ENCODE measurements at places on chromosomes 16 and 17.

GRCh38 chr16:49932946-49933345 lies 77.0 kb upstream of the ZNF423 start:
- peak; percentile 62 for DNase-seq

- no peak for DNase-seq
These were observed 41.4 kb downstream of the AP1G1 start for GRCh38 chr16:71767060-71767900.

DNA sequence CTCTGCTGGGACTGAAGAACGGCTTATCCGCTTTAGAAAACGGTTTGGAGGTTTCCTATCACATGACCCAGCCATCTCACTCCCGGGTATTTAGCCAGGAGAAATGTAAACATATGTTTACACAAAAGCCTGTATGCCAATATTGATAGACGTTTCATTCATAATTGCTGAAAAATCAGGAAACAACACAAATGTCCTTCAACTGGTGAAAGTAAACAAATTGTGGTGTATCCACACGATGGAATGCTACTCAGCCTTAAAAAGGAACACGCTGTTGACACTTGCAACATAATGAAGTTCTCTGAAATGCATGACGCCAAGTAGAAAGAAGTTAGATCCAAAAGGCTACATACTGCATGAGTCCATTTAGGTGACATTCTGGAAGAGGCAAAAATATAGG lies 157.6 kb downstream of the SLC39A11 start:
- no peak for DNase-seq

DNA sequence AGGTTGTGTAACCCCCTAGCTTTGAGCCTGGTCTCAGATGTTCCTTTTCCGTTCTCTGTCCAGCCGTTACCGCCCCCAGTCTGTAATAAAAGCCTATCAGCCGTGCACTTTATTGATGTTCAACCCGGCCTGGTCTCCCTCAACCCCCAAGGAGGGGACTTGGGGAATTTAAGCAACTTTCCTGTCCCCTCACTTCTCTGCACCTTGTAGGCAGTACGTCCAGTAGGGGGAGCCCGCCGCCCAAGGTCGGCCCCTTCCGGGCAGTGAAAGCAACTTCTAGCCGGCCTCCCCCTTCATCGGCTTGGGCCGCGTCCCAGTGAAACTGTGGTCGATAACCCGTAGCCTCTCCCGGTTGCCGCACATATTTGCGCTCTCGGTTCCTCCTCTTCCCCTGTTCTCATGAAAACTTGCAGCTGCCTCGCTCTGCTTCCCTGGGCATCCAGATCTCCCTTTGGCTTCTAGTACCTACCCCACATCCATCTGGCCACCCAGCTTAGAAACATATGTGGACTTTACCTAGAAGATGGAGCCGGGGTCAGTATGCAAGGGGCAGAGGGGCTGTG lies 7.9 kb downstream of the PNPO start:
- peak; percentile 92 for DNase-seq

DNA sequence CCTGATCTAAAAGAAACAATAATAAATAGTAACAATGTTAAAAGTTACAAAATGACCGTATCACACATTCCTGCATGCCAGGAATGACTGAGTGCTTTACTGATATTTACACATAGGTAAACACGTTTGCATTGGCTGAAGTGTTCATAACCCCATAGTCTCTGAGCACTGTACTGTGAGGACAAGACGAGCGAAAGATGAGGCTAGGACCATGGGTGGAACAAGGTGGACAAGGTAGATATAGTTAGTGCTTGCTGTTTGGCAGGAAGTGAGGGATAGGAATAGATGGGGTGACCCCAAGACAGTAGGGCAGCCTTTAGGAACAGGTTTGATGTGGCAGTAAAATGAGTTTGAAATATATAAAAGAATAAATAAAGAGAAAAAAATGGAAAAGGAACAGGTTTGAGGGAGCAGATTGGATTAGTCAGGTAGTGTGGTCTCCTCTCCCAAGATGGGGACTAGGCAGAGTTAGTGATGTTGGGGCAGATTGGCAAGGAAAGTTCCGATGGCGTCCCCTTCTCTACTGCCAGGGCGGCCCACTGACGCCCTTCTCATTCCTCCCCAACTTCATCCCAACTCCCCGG lies 452 bp upstream of the E2F4 start:
- DNase-seq = no peak

DNA sequence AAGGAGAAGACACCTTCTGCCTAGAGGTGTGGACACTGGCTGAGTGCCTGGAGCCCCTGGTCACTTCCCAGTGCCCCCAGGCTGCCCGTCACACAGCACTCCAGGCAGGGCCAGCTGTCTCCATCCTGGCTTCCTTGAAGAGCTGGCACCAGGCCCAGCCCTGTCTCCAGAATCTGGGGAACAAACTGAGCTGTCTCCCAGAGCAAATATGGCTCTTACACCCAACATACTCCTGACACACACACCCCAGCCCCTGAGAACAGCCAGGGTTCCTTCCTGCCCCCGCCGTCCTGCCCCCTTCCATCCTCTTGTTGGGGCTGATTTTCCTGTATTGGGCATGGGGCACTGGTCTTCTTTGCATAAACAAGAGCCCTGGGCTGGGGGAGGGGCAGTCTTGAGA lies 9.1 kb downstream of the NHERF1 start:
- no peak for DNase-seq

- no peak for DNase-seq
These were observed 26.7 kb downstream of the METRNL start for GRCh38 chr17:83106056-83106588.

DNA sequence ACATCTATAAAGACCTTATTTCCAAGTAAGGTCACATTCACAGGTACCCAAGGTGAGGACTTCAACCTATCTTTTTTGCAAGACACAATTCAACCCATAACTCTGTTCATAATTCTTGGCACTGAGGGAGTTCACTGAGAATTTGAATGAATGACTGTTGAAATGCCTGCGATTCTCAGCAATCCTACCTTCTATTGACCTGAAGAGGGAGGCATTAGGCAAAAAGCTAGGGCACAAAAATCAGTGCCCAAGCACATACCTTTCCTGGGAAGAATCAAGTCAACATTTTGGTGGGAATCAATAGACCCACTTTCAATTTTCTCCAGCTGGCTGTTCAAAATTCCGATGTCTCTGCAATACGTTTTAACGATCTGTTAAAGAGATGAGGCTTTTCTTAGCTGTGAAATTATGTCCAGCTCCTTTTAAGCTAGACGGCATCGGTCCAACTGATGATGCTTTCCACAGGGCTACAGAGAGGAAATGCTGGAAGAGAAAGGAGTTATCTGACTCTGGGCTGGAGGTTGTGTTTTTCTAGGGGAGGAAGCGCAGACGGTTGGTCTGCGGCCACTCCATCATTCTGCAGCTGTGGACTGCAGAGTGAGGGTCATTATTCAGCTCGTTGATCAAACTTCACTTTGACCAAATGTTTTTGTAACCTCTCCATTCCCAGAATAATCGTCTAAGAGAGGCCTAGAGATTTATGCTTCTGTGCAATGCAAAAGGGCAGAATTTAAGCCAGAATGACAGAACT lies 25.2 kb downstream of the BCO1 start:
- DNase-seq = peak; percentile 74

DNA sequence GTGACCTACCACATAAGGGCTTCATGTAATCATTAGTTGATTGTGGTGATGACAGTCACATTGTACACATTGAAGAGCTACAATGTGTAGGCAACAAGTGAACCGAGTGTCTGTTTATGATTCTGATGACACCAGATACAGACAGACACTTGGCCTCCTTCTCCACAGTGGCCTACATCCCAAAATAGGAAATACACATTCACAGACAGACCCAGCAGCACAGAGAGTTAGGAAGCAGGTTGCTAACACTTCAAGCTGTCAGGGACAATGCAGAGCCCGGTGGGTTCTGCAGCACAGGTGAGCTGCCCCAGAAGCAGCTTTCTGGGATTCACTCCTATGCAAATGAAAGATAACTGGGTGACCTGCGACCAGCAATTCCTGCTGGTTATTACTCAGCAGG lies 72.2 kb downstream of the CDH11 start:
- DNase-seq = no peak
